ENCODE measurements at places on chromosomes 3 and 15.
A peak's percentile ranks its signal among the peaks of the same experiment; 100 is the strongest.

GRCh38 chr3:171690281-171690680, 120.0 kb downstream of the PLD1 start:
- DNase-seq = no peak

DNA sequence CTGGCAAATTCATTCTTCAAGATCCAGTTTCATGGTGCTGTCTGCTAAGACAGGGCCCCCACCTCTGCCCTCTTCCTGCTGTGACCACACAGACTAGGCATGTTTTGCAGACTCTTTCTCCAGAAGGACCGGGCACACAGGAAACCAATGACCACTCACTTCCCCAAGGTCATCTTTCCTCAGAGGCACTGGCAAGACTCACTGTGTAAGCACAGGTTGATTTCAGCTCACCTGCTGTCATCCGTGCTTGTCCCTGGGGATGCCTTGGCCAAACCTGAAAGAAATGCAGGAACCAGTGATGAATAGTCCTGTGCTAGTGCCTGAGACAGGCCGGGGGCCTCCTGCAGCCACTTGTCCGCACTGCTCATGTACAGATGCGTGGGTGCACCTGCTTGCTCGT, 33.5 kb downstream of the ALS2CL start:
- DNase-seq = no peak

- DNase-seq = no peak
These were observed 7.5 kb upstream of the TBC1D21 start for GRCh38 chr15:73865904-73866303.

DNA sequence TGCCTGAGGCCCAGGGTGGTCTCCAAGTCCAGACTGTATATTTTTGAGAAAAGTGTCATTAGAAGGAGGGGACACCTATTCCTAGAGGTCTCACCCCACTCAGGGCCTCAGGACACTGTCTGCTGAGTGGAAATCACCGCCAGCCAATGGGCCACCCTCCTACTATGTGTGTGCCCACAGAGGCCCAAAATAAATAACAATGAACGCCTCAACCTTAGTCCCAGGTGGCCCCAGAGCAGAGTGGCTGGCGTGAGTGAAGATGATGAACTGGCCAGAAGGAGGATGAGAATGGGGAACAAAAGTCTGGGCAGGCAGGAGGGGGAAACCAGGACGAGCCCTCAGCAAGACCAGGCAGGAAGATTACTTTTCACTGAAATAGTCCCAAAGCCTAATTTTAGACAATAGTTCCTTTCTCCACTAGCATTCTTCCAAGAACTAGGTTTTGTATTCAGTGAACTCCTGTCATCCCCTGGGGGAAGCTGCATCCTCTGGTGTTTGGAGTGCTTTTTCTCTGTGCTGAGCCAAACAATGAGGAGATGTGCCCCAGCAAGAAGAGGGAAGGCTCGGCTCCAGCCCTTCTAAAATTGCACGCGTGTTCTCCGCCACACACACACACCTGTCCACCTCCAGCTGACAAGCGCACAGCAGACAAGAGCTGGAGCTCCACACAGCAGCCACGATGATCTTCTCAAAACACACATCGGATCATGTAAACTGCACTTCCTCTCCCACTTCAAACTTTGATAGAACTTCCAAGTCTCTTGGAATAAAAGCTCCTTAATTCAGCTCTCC, 72.2 kb downstream of the ADCY5 start:
- no peak for DNase-seq

DNA sequence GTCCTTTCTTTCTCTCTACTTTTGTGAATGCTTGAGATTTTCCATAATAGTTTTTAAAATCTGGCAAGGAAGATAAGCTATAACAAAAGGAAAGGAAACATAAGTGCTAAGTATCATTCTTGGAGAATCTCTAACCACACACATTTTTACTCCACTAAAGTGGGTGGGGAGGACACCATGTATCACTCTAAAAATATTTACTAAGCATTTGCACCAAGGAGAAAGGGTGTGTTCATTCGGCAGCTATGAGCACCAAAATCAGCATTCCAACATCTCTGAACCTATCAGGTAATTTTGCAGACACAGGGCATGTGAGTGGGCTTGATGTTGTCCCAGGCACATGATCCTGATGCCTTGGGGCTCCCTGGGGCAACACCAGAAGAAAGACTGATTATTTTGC, 5.5 kb downstream of the B4GALT4 start:
- no peak for DNase-seq

DNA sequence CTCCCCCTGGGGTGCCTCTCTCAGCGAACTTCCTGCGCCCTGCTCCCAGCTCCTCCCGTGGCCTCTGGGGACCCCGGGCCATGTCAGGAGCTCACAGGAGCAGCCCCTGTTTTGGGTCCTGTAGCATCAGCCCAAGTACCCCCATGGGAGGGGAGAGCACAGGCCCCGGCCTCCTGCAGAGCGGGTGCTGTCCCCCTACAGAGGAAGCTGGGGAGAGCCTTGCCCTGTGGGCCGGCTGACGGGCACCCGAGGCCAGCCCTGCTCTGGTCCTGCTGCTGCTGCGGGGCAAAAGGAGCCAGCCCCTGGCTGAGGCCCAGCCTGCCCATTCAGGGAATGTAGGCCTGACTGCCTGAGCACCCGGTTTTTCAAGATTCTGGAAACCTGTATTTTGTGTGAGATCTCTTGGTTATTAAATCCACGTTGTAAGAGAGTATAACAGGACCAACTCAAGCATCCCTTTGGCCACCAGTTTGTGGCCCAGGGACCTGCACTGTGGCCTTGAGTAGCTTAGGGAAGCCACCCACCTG, 12.4 kb downstream of the PLXNA1 start:
- DNase-seq = no peak

DNA sequence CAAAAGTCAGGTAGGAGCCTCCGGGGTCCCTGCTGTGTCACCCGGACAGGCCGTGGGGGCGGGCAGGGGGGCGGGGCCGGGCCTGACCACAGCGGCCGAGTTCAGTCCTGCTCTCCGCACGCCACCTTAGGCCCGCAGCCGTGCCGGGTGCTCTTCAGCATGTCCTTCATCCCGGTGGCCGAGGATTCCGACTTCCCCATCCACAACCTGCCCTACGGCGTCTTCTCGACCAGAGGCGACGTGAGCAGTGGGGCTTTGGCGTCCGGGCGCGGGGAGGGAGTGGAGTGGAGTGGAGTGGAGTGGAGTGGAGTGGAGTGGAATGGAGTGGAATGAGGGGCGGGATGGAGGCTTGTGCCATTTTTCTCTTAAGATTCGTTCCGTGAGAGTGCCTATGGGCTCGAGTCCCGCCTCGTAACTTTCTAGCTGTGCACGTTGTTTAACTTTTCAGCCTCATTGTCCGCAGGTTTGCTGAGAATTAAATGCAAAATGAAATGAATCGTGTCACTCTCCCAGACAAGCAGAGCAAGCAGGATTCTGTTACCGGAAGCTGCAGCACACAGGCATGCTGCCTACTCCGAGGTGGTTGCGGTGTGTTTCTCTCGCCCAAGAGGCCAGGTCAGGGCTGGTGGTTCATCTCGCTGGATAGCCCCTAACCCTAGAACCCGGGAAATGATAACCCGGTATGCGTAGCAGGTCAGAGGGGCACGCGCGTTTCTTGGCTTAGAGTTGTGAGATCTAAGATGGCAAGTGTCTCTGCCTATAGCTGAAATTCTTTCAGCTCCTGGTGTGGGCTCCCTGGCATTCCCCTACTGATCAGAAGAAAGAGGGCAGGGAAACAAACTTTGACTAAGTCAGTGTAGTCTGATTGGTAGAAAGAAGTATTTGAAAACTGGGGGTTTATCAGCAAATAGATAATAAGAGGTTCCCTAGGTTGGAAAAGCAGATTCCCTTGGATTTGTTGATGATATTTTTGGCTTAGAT, at the start of gene FAH:
TSS of gene FAH (plus strand) at position 104 of the 981 bp plus-strand sequence. CDS start at position 160, 56 bp downstream.
- peak; percentile 56 for DNase-seq

DNA sequence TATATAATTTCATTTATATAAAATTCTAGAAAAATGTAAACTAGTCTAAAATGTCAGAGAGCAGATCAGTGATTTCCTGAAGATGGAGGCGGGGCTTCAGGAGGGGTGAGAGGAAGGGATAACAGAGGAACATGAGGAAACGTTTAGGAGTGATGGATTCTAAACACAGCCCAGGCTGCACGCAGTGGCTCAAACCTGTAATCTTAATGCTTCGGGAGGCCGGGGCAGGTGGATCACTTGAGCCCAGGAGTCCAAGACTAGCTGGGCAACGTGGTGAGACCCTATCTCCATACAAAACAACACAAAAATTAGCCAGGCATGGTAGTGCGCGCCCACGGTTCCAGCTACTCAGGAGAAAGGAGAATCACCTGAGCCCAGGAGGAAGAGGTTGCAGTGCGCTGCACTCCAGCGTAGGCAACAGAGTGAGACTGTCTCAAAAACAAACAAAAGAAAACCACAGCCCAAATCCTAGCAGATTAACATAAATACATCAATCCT, 18.0 kb upstream of the IQCF1 start:
- no peak for DNase-seq

GRCh38 chr3:101253396-101253795, 67.0 kb downstream of the IMPG2 start:
- no peak for DNase-seq

- no peak for DNase-seq
These were observed 151.9 kb upstream of the CMC1 start for GRCh38 chr3:28089527-28089897.

GRCh38 chr3:141289228-141289772, 57.7 kb downstream of the PXYLP1 start:
- no peak for DNase-seq

DNA sequence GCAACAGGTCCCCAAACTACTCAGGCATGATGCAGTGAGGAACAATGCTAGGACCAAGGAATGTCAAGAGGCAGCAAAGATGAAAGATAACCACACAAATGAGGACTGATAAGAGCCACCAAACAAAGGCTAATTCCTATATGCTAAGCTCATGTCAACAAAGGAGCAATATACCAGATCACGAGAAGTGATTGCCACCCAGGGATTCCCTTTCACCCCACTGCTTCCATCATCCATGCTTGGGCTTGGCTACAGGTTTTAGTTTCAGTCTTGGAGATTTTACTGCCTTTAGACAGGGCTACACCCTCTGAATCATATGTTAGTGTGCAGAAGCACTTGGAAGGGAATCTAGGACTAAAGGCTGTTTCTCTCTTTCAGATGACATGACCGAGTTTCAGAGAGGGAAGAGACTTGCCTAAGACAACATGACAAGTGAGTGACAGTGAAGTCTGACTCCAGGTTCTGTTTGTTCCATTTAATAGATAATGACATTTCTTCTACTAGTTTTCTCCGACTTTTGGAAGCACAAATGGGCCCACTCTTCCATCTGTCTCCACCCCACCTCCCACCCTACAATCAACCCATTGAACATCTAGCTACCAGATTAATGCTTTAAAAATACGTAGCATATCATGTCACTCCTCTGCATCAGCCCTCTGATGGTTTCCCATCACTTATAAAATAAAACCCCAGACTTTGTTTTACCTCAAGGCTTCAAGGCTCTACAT, 173.5 kb upstream of the LRRN1 start:
- DNase-seq = no peak
